ENCODE measurements at places on chromosomes 1 and 21.
A peak's percentile ranks its signal among the peaks of the same experiment; 100 is the strongest.

DNA sequence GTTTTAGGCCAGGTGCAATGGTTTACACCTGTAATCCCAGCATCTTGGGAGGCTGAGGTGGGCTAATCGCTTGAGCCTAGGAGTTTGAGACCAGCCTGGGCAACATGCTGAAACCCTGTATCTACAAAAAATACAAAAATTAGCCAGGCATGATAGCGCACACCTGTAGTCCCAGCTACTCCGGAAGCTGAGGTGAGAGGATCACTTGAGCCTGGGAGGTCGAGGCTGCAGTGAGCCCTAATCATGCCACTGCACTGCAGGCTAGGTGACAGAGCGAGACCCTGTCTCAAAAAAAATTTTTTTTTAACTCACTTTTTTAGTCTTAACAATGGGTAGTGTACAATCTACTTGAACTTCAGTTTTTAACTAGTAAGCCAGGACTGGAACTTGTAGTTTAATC, 137.5 kb downstream of the HS2ST1 start:
- DNase-seq: no peak

- peak; percentile 12 for DNase-seq
Measured at GRCh38 chr1:84758968-84759491, 68.8 kb upstream of the SSX2IP start.

DNA sequence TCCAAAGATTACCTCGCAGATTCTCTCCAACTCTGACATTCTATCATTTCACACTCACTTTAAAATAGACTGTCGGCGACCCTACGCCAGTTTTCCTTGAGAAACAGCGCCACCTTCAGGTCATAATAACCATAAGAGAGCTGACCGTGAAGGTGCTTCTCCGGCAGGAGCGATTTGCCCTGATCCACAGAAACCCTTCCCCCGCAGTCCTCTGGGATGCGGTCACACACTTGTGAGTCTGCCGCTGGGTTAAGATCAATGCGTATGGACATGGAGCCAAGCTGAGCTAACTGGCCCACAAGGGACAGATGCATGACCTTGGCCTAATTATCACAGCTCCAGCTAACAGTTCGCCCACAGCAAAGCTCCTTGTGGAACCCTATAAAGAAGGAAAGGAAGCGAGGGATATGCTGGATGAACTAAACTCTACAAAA, 32.8 kb upstream of the IFNAR2 start:
- DNase-seq: peak; percentile 86

- no peak for DNase-seq
Measured at GRCh38 chr1:212189352-212189738, 95.9 kb upstream of the PPP2R5A start.

DNA sequence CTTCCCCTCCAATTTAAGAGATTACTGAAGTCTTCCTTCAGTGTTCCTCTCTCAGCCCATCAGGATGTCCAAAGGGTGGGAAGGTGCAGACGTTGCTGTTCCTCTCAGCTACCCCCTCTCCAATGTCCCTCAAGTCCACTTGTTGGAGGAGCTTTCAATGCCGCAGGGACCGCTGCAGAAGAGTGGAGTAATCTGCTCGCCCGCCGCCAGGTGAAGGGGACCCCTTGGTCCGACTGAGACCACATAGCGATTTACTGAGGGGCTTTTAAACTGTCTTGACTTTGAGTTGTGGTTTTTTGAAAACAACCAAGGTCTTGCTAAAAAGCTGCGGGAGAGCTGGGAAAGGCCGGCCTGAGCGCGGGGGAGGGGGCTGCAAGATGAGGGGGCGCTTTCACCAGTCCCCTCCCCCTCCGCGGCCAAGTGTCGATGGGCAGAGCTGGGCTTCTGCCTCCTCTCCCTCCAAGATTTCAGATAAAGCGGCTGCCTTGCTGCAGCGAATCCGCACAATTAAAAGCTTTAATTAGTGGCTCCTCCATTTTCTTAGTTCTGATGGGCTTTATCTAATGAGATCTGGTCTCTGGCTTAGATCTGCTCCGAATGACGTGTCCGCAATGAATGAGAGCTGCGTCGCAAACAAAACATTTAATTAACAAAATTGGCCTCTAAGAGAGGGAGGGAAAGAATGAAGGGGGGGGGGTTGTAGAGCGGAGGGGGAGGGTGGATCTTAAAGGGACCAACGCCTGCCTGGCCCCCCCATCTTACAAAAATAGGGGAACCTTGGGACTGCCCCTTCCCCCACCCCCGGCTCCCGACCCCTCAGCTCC, 5.9 kb downstream of the LMO4 start:
- no peak for DNase-seq

DNA sequence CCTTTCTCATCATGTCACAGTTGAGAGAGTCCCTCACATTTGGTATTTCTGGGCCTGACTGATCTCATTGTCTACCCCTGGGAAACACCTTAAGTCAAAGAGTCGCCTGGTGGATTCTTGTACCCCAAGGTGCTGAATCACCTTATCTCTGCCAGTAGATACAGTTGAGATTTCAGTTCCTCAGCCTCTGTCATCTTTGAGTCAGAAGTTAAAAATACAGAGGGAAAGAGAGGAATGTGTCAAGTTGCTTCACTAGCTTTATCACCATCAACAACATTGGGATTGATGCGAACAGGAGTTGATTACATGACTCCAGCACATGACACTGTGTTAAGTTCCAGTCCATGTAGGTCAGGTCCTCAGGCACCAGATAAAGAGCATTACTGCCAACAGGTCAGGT, 513.0 kb downstream of the NUF2 start:
- DNase-seq: no peak

DNA sequence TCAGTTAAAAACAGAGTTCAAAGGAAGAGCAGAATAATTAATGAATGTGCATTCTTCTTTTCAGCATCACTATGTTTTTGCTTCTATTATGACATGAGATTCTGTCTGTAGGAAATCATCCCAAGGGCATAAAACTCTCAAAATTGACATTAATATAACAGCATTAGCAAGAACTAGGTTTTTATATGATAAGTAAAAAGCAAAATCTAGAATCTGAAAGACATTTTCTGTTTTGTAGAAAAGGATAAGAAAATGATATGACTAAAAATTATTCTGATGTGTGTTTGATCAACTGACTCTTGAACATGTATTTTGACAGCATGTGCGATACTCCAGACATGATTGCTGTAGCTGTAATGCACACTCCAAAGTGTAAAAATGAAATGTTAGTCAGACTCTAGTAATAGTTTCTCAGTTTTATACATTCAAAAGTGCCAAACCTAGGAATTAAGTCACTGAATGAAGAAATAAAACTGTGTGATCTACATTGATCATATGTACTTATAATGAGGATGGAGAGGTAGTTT, 197.3 kb downstream of the NCAM2 start:
- no peak for DNase-seq

- DNase-seq: no peak
Measured at GRCh38 chr1:65423884-65424572, 3.6 kb downstream of the LEPR start.

DNA sequence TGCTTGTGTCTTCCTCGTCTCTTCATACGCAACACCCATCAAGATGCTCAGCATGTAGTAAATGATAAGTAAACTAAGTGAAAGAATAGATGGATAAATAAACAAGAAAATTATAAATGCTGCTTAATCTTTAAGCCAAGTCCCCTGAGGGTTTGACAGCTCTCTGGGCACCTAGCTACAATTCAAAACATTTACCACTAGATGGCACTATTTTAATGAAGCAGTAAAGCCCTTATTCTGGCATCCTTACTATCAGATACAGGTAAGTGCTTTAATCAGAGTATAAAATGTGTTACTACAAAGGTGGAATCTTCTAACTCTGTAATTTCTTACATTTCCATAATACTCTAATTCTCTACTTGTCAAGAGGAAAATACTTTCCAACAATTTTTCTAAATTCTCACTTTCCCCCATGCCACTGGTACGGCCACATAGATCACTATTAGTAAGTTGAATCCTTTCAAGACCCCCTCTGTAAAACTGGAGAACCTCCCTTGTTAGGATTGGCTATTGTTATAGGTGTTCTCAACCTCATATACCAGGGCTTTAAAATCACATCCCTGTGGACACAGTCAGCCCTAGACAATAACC, 137.8 kb downstream of the BARHL2 start:
- DNase-seq: peak; percentile 67

GRCh38 chr1:17913326-17914115, 158.4 kb downstream of the ACTL8 start:
- no peak for DNase-seq

GRCh38 chr1:170660871-170661645, 2.9 kb upstream of the PRRX1 start:
- DNase-seq: no peak

- DNase-seq: no peak
Measured at GRCh38 chr1:216778737-216779136, 55.5 kb upstream of the ESRRG start.

DNA sequence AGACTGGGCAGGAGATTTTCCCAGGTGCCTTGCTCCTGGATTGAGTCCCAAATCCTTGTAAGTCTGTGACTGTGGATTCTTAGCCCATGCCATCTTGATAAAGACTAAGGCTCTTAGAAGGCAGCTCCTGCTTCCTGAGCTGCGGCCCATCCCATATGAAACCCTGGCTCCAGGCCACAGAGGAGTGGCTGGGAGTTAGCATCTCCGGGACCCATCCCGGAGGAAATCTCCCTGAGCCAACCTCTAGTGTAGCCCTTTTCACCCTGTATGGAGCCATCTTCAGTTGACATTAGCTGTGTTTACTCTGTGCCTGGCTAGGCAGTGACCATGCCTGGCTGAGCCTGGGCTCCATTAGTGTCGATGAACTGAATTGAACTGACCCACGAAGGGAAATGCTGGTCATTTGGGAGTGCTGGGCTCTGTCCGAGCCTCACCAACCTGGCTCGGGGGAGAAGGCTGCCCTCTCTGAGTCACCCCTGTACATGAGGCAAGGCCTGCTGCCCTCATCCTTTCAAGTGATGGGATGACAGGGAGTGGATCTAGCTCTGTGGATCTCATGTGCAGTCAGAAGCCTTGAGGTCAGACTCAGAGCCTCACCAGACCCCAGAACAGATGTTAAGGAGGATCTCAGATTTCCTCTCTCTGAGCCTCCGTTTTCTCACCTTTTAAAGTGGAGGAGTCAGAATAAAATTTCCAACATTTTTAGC, 37.5 kb downstream of the LGR6 start:
- DNase-seq: no peak

GRCh38 chr1:31793586-31794285, 22.1 kb downstream of the SPOCD1 start:
- no peak for DNase-seq

- DNase-seq: no peak
Measured at GRCh38 chr1:6247651-6248050, 3.7 kb downstream of the HES3 start.

DNA sequence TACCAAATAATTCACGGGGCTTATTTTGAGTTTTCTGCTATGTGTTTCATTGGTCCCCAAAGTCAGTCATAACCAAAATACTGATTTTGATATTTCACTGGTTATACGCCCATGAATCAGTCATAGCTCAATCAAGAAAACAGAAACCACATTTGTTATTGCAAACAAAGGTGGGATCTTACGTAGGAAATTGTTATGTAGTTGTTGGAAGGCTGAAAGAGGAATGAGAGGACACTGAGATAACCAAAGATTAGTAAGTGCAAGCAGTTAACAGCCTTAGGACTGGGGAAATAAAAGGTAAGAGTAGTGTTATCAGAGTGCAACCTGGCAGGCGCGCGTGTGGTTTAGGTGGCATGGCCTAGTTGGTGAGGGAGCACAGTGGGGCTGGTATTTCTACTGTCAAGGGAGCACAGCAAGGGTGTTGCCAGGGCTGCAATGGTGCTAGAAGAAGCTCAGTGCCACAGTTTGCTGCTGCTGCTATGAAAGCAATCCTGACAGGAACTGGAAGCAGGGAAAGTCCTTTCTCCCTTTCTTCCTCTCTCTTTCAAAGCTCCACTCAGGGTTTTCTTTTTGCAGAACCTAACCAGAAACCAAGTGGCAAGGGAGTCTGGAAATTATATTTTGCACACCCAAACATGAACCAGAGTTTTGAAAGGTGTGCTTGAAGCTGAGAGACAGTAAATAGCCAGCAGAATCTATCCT, 33.7 kb downstream of the RTCA start:
- DNase-seq: no peak

- DNase-seq: no peak
Measured at GRCh38 chr1:147618077-147618569, 52.2 kb downstream of the ACP6 start.

DNA sequence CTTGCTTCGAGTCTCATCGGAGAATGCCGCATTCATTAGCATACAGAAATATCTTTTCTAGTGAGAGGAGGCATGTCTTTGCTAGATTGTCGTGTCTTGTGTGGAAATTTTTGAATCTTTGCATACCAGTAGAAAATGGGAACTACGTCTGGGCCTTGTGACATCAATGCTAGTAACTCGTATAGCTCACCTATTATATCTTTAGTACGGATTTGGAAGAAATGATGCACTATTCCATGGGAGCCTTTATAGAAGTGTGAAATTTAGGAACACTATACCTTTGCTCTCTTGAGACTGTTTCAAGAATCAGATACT, 835 bp downstream of the UHMK1 start:
- DNase-seq: no peak

- no peak for DNase-seq
Measured at GRCh38 chr1:151519667-151520066, 8.5 kb downstream of the CGN start.

DNA sequence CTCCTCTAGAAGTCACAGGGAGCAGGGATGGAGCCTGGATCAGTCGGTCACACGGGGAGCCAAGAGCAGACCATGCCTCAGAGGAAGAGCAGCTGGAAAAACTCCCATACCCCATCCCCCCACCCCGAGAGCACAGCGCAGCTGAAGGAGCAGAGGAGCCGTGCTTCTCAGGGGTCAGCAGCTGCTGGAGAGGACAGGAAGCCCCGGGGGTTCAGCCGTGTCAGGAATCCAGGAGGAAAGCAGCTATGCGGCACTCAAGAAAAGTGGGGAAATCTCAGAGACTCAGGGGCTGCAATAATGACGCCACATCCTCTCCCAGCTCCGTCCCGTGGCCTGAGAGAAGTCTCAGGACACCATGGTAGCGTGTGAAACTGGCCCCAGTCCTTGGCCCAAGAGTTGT, 102.3 kb downstream of the NPHP4 start:
- DNase-seq: no peak

DNA sequence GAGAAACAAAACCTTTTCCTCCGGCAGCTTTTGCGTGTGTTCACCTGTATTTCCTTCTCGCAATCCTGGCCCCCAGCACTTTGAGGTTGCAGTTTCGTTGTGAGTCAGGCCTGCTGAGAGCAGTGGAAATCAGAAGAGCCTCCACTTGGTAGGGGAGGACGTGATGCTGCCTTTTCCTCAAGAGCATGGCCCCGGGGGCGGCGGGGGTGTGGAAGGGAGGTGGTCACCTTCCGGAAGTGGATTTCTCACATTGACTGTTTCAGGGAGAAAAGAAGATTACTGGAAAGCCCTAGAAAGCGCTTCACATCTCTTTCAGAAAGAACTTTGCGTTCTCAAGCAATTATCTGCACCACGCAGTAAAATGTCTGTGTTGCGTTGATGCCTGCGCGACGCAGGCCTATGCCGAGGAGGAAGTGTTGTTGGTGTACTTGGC, 12.2 kb upstream of the IL10 start:
- DNase-seq: no peak

GRCh38 chr1:39788758-39789570, at the start of gene BMP8B:
BMP8B (minus strand) TSS chr1:39788865; CDS start chr1:39788485, 380 bp downstream.
- DNase-seq: peak; percentile 79
